ENCODE measurements at places on chromosomes 3 and 15.

GRCh38 chr3:71083726-71084131 lies 499.8 kb downstream of the FOXP1 start:
- DNase-seq: no peak

DNA sequence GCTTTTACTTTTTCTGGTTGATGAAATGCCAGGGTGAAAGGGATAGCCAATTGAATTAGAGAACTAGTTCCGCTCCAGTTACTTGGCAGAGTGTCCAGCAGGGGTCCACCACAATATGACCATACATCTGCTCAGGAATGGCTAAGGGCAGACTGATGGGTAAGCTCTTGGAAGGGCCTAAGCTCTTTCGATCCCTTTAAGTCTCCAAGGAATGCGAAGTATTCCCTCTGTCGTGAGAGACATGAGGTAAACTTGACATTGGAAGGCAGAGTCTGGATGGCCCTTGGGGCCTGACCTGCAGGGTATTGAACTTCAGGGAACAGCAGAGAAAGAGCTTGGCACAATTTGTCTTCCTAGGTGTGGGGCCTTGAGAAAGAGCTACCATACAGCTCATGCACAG lies 805.8 kb downstream of the PLOD2 start:
- no peak for DNase-seq

- DNase-seq: no peak
Observed at GRCh38 chr3:141337523-141337854, 30.8 kb upstream of the ZBTB38 start.

GRCh38 chr3:131898346-131898745 lies 136.5 kb downstream of the CPNE4 start:
- DNase-seq: no peak

GRCh38 chr3:160607826-160608225 lies 42.5 kb upstream of the KPNA4 start:
- no peak for DNase-seq

DNA sequence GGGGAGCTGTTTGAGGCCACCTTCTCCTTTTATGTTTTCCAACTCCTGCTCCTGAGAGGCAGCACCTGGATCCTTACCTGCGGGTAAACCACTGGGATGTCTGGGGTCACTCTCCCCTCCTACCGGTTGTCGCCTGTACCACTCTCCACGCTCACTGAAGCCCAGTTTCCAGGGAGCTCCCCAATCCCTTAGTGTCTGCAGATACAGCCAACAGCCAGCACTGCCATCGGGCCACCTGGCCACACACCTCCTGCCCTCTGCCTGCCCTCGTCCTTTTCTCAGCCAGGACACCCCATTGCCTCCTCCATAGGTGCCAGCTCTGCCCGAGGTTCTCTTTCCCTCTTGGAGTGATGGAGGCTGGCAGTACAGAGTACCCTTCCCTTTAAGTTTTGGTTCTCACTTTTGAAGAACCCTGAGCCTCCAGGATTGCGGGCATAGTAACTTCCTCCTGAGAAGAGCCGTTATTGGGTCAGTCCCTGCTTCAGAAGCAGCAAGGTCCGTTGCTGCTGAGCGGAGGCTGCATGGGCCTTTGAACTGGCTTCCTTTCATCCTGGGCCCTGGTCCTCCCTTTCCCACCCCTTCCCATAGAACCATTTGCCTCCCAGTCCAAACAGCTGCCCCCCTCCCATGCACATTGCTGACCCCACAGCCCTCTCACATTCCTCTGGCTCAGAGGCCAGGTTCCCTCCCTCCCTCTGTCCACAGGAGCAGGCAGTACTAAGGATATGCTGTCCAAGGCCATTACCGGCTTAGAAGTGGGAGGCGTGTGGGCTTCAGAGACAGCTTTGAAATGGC lies 30.9 kb downstream of the ARNT2 start:
- DNase-seq: no peak

DNA sequence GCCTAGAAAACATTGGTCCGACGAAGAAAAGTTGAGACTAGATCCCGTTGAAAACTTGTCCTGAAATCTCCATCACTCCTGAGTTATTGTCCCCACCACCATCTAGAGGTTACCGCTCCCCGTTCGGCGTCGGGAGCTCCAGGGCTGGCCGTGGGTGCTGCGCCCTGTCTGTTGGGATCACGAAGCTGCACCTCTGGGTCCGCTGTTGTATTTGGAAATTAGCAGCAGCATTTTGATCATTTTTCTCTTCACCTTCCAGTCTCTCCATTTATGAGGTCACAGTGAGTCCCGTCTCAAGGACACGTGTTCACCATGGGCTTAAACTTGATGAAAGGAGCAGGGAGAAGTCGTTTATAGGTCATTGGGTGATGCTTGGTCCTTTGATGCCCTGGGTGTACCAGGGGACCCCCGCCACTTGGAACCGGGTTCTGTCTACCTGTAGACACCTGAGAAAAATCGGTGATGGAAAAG lies 565 bp downstream of the MANF start:
- no peak for DNase-seq

GRCh38 chr3:109803274-109803673 lies 465.9 kb upstream of the DPPA4 start:
- no peak for DNase-seq

GRCh38 chr15:74851960-74852359 lies 9.0 kb upstream of the ULK3 start:
- no peak for DNase-seq

DNA sequence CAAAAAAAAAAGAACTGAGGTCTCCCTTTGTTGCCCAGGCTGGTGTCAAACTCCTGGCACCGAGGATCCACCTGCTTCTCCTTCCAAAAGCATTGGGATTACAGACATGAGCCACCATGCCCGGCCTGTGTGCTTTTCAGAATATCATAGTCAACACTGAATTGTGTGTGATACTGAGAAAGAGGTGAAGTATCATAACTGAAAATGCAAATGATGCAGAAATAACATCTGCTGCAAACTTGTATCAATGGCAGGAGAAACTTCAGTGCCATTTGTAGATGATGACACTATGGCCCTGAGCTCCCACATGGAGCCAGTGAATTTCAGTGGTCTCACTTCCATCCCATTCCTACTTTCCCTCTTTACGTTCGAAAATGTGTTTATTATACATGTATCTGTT lies 21.9 kb downstream of the IL12A start:
- no peak for DNase-seq

- no peak for DNase-seq
Observed at GRCh38 chr3:125694761-125695294, 99.5 kb upstream of the OSBPL11 start.

DNA sequence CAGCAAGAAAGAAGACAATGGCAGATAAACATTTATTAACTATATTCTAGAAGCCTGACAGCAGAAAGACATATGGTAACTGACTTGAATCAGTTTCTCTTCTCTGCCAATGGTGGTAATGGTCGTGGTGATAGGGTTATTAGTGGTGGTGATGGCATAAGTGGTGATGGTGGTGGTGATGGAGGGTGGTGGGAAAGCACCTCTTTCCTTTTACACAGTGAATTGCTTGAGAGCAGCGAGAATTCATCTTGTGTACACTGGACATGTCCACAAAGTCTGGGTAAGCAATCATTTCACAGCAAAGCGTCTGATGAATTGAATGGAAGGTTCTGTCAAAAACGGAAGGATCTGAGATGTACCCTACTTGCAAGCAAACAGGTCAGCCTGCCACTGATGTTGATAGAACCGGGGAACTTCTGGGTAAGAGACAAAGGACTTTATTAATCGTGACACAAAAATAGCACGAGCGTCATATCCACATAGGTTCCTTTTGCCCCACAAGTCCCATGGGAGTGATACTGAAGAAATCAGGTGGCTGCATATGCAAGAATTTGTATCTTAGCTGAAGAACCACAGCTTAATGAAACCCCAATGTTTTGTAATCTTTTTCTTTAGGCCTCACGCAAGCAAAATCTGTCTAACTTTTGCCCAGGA lies 23.5 kb upstream of the TBC1D5 start:
- no peak for DNase-seq

GRCh38 chr3:126134219-126134975 lies 46.0 kb downstream of the ALDH1L1 start:
- peak; percentile 16 for DNase-seq

DNA sequence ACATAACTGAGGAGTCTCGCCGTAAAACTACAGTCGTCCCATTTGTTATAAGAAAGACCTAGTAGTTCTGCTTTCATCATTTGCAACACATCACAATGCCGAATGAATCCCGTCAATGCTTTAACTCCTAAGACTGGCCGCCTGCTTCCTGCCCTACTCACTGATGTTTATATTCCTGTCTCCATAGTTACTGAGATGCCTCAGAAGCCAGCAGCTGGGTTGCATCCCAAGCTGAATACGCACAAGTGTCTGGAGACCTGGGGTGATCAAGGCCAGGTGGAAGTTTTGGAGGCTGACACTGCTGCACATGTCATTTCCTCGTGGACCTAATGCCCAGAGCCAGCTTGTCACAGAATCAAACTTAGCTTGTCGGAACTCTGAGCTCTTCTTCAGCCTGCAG lies 95.2 kb upstream of the UBE2E1 start:
- DNase-seq: no peak

DNA sequence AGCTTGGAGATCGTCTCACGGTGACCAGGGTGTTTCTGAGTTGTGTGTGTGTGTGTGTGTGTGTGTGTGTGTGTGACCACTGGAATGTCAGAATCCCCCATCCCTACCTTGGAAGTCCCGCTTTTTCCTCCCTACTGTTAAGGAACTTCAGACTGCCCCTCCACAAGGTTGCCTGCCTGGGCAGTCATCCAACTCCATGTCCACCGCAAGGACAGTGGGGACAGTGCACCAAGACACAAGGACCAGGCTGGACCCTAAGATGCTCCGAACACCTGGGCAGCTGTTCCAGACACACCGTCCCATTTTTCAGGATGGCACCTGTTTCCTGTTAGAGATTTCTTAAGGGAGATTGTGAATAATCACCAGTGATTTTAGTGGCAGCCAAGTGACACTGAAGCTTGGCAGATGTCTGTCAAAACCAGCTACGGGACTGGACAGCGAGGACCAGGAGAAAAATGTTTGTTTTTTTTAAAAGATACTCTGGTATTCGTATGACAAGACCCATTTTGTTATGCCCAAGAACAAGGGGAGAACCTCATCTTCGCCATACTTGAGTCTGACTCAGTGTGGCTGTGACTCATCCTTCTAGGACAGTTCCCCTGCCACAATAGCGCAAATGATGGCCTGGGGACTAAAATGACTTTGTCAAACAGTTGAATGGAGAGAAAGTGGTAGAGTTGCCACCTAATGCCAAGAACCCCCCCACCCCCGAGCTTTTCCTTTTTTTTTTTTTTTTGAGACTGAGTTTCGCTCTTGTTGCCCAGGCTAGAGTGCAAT lies 15.5 kb downstream of the PAQR9 start:
- DNase-seq: no peak

DNA sequence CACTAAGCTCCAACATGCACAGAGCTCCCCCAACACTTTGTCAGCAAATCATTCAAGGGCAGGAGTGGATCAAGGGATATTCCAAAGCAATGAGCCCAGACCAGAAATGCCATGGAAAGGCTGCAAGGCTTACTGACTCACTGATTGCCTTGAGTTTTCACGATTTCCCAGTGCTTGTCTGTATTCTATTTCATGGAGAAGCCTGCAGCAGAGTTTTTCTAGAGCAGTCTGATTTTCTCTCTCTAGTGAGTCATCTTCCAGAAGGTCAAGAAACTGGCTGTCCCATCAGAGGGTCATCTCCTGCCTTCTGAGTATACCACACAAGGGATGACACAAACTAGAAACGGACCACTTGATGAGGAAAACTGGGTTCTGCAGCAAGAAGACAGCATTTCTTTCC lies 16.5 kb downstream of the LMCD1 start:
- DNase-seq: no peak

DNA sequence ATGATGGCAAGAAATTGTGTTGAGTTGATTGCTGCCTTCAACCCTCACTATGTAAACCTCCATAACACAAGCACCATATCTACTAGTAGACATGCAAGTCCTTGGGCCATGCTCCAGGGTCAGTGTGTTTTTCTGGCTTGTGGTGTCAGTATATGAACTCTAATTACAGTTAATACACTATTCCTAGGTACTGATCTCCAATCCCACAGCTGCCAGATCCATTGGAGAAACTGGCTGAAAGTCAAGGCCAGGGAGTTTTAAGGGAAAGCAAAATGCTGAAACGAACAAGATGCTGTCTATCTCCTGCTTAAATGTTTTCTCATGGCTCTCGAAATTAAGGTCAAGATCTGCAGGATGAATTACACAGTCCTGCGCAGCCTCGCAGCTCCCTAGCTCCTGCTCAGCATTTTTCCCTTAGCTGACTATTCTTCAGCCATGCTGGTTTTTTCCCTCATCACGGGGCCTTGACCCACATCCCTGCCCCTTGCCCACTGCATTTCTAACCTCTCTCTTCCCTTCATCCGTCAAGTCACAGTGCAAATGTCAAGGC lies 425.0 kb upstream of the ADAMTS9 start:
- no peak for DNase-seq

DNA sequence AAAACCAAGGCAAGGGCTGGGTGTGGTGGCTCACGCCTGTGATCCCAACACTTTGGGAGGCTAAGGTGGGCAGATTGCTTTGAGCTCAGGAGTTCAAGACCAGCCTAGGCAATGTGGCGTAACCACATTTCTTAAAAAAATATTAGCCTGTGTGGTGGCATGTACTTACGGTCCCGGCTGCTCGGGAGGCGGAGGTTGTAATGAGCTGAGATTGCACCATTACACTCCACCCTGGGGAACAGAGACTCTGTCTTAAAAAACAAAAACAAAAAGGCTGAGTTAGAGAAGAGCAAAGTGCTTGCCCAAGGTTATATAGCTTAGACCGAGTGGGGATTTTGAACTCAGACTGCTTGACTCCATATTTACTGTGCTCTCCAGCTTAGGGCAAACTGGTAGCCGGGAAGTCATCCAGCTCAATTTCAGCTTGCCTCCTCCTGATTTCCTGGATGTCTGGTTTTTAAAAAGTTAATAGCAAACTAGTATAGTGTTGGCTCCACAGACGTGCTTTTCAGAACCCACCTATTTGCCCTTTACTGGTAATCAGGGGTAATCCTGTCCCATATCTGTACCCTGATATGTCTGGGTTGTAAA lies 138.9 kb downstream of the CACNA1D start:
- DNase-seq: no peak

DNA sequence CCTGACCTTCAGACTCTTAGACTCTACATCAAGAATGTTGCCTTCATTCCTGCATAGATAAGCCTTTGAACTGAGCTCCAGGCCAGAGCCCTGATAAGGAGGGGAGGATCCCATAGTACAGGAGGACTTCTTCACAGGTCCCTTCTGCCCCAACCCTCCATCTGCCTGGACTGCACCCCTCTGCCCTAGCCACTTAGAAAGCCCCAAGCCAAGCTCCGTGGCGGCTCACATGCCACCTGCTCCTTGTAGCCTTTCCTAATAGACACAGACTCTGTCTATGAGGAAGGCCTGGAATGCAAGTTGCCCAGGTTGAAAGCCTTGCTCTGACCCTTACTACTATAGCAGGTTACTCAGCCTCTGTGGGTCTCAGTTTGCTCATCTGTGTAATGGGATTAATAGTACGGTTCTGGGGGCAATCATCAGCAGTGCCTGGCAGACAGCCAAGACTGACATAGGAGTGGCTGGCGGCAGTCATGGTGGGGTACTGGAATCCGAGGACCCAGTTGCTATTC lies 11.6 kb downstream of the PCSK6 start:
- DNase-seq: no peak

- no peak for DNase-seq
Observed at GRCh38 chr3:149473357-149474249, 894 bp upstream of the TM4SF4 start.

- no peak for DNase-seq
Observed at GRCh38 chr3:179454887-179455286, 3.6 kb upstream of the GNB4 start.
